Activated CD8-positive, alpha-beta memory T cell treated with anti-CD3 and anti-CD28 coated beads, Interleukin-2, amount 10 ng/mL, durations not matched to agents 7 days and 5 days (primary cell): ENCODE measurements at places on chromosomes 7 and 10. TPM values are rescaled to one million over a fixed set of nuclear protein-coding genes. Genes with fewer than 3 reads are reported as not detected.

The GPR15LG gene
- total RNA-seq = not detected

The SLC18A2 gene
- not detected for total RNA-seq

The FAM237B gene
- total RNA-seq = not detected

The CYP26C1 gene
- total RNA-seq = 0.05 TPM

The MACC1 gene
- 2.7 TPM for total RNA-seq

The KCNH2 gene
- total RNA-seq = not detected

The MNX1 gene
- not detected for total RNA-seq

The SPDYE5 gene
- not detected for total RNA-seq

The NRCAM gene
- total RNA-seq = 0.35 TPM

The TMEM178B gene
- total RNA-seq = 1.9 TPM

The TAS2R41 gene
- total RNA-seq = not detected

The SLC16A12 gene
- not detected for total RNA-seq

The SPDYE9 gene
- total RNA-seq = not detected

The JCAD gene
- total RNA-seq = 0.16 TPM

The BBS9 gene
- 10.2 TPM for total RNA-seq

The HHEX gene
- total RNA-seq = not detected

The GFRA1 gene
- total RNA-seq = not detected

The ZNF777 gene
- 12.1 TPM for total RNA-seq

The TMUB1 gene
- 85.7 TPM for total RNA-seq
